Ammon's horn (tissue), 1 donor: ENCODE measurements at places on chromosomes 3 and 15.
A peak's percentile ranks its signal among the peaks of the same experiment; 100 is the strongest.

- no peak for DNase-seq
Observed at GRCh38 chr3:34254285-34254684, 455.9 kb downstream of the PDCD6IP start.

- no peak for DNase-seq
Observed at GRCh38 chr3:185815391-185816282, 9.2 kb downstream of the IGF2BP2 start.

DNA sequence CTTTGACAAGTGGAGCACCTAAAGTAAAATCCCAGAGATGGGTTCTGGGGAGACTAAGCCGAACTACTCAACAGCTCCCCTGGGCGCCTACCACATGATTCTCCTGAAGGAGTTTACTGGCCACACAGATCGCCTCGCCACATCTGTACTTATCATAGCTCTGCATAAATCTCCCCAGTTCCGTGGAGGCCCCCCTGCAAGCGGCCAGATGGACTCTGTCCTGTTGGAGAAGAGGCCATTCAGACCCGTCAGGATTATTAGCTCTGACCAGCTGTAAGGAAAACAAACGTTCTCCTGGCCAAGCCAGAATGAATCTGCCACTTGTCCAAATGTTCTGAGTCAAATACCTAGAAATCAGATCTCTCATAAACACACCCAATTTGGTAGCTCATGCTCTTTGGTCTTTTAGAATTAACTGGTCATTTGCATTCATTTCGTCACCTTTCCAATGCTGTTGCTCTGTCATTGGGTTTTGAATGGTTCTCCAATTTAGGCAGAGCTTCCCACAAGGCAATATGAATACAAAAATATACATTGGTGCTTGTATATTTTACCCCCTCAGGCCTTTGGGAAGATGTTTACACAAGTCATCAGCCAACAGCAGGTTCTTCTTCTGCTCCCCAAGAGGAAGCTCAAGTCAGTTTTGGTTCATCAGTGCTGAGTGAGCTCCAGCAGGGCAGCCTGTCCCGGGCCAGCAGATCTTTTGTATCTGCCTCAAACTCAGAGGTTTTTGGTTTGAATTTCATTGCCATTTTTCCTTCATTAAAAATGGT, 124.5 kb downstream of the THSD4 start:
- DNase-seq = no peak

DNA sequence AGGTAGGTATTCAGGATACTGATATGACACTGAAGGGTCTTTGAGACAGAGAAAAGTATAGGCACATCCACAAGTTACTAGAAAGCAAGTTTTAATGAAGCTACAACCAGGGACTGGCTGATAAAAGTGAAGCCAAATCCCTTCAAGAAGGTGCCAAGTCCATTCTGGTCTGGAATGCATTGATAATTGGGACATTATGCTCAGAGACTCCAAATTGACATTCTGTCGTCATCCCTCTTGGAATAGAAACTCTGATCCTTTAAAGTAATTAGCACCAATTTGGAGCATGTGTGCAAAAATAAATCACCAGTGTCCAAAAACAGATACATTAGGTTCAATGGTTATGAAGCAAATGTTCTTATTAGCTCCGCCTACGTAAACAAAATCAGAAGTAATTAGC, 47.3 kb upstream of the BCL6 start:
- no peak for DNase-seq

GRCh38 chr3:195540511-195540910, 2.6 kb downstream of the PPP1R2 start:
- no peak for DNase-seq

DNA sequence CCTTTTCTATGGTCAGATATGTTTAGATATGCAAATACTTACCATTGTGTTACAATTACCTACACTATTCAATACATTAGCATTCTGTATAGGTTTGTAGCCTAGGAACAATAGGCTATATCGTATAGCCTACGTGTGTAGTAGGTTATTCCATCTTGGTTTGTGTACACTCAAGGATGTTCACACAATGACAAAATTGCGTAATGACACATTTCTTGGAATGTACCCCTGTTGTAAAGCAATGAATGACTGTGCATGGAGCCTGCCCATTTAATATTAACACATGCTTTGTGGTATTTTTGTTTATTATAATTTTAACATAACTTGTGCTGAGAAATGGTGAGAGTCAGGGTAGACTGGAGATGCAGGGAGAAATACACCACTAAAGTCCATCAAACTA, 154.9 kb downstream of the LEKR1 start:
- DNase-seq = no peak

GRCh38 chr3:62241279-62241678, 132.1 kb downstream of the FEZF2 start:
- no peak for DNase-seq

GRCh38 chr15:93283854-93284253, 194.8 kb upstream of the RGMA start:
- DNase-seq = peak; percentile 29

DNA sequence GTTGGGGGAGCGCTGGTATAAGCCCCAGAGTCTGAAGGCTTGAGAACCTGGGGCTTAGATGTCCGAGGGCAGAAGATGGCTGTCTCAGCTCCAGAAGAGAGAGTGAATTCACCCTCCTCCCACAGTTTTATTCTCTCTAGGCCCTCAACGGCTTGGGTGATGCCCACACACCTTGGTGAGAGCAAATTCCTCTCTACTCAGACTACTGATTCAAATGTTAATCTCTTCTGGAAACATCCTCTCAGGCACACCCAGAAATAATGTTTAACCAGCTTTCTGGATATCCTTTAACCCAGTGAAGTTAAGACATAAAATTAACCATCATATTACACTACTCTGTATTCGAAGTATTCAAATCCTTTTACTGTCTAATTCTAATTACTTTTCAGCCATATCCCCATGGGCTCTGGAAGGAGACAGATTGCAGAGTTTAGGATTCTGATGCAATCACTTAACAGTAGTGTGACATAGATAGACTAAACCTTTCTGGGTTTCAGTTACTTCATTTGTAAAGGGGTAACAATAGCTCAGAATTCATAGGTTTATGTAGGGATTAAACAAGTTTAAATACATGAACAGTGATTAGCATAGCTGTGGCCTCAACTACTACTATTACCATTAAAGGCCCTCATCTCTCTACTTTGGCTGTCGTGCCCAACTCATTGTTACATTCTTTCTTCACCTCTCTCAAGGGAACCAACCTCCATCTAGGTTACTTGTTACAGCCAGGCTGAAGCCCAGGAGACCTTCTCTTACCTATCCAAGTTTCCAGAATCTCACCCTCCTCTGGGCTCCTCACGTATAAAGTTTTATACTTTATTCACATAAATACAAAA, 25.7 kb upstream of the ANO10 start:
- DNase-seq = no peak

DNA sequence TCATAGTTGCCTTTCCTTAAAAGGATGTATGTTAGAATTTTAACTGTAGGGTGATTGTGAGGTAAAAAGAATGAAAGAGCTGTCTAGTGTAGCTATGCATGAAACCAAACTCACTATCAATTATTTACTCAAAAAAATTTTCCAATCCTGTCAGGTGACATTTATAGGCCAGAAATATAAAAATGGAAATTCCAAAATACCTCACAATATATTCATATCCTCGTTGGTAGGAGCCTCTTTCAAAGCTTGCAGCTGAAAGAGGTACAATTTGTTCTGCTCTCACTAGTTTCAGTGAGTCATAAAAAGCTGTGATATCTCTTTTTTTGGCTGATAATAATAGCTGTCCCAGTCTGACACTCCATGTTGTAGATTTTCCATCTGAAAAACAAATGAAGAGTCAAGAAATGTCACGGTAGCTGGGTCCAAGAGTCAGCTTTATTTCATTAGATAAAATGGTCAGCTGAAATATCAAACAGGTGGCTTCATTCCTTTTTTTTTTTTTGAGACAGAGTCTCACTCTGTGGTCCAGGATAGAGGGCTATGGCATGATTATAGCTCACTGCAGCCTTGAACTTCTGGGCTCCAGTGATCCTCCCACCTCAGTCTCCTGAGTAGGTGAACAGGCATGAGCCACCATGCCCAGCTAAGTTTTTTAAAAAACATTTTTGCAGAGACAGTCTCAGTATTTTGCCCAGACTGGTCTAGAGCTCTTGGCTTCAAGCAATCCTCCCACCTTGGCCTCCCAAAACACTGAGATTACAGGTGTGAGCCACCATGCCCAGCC, 50.8 kb upstream of the XRN1 start:
- peak; percentile 35 for DNase-seq

DNA sequence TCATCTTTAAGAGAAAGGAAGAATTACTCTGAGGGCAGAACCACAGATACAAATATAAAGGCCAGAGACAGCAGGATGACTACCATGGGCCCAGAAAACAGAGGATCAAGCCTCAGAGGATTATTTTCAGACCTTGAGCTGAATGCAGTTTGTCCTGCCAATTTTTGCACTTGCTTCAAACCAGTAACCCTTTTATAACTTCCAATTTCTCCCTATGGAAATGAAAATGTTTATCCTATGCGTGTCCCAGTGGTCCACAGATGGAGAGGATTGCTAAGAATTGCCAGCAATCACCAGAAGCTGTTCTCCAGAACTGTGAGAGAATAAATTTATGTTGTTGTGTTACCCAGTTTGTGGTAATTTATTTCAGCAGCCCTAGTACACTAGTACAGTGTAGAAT, 26.4 kb upstream of the MME start:
- DNase-seq = no peak

GRCh38 chr3:46093966-46094365, 66.7 kb upstream of the XCR1 start:
- DNase-seq = no peak

DNA sequence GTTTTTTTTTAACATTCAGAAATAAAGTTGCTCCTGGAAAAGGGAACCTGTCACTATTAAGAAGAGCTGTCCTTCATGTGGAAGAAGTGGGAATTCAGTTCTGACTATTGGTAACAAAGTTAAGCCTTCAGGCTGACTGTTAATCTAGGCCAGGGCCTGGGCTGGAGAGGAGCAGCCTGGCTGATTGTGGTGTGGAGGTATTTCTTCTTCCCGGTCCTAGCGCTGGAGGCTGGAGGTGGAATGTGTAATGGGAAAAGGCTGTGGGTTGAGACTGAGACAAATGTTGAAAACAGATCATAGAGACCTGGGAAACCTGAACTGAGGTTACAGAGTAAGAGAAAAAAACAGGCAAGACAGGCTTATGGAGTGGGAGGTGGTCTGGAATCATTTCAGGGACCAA, 23.8 kb upstream of the SH3BP5 start:
- no peak for DNase-seq

GRCh38 chr3:190492129-190492528, 21.8 kb upstream of the IL1RAP start:
- peak; percentile 31 for DNase-seq

- no peak for DNase-seq
Observed at GRCh38 chr3:50652709-50653108, 22.0 kb upstream of the DOCK3 start.

DNA sequence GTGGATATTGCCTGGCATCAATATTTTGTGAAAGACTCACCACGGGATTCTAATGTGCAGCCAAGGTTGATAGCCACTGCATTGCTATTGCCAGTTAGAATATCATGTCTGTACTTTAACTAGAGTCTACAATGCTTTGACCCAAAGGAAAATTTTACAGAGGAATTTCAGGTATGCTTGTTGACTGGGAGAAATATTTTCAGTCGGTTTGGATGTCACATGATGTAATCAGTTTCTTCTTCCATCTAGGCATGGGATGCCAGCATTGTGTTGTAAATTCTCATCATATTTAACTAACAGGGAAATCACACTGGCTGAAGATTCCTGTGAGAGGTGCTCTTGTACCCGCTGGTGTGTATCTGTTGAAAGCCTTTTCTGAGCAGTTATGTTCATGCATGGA, 508.9 kb upstream of the ADAMTS9 start:
- no peak for DNase-seq

GRCh38 chr15:81427176-81427575, 53.2 kb upstream of the TMC3 start:
- no peak for DNase-seq

DNA sequence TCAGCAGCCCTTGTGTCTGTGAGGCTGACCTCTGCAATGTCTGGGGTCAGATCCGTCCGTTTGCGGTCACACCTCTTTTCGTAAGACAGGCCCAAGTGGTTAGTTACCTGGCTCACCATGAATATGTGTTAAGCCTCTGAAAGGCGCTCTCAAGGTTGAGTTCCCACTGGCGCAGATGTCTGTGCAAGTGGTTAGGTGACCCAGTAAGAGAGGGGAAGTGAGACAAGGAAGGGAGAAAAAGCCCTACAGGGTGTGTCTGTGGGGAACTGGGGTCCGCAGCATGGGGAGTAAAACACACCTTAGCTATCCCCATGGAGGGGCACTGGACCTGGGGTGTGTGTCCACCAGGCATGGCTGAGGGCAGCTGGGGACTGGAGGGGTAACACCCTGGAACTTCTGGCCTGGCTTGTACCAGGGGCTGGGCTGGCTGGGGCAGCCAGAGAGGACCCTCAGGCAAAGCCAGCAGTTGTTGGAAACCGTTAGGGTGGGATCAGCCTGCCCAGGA, 391.6 kb upstream of the PROK2 start:
- no peak for DNase-seq
